ENCODE measurements at places on chromosomes 2 and 18. TPM values are rescaled to one million over a fixed set of nuclear protein-coding genes. Genes with fewer than 3 reads are reported as not detected.

DNA sequence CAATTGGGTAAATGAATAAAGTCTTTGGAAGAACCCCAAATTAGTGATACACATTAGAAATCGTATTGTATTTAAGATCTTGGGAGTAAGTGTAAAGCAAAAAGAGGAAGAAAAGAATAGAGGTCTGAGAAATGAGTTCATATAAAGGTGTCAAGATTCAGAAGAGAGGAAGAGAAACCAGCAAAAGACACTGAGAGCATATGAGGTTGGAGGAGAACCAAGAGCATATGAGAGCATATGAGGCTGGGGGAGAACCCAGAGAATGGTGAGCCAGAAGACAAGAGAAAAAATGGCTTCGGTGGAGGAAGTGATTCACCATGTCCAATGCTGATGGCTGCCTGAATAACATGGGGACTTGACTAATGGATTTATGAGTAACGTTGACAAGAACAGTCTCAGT lies 620.1 kb upstream of the GCFC2 start:
- peak; percentile 19 for DNase-seq

GRCh38 chr2:231058761-231059550 lies 2.3 kb downstream of the PSMD1 start:
- no peak for DNase-seq

GRCh38 chr2:12032975-12033374 lies 286.5 kb downstream of the LPIN1 start:
- no peak for DNase-seq

GRCh38 chr18:51659781-51660180 lies 462.3 kb upstream of the MEX3C start:
- no peak for DNase-seq

DNA sequence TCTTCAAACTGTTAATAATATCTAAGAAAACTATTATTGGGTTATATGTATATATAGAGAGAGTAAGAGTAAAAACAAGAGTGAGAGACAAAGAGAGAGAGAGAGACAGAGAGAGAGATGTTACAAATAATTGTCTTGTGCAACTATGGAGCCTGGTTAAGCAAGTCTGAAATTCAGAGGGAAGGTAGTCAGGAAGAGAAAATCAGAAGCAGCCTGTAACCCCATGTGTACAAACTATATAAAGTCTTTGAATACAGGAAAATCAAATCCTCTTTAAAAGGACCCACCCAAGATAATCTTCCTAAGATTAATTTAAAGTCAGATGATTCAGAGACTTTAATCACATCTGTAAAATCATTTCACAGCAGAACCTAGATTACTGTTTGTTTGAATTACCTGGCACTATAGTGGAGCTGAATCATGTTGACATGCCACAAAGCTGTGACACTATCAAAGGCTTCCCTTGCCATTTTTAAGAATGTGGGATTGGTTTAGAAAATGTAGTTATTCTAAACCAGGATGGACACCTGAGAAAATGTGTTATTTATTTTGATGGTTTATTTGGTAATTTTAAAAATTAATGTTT lies 301.7 kb upstream of the FSIP2 start:
- DNase-seq: no peak

Gene PAX8
- 0.87 TPM for polyA plus RNA-seq

GRCh38 chr2:119384971-119385370 lies 18.2 kb downstream of the DBI start:
- DNase-seq: no peak

Gene WNT6
- polyA plus RNA-seq: not detected

- no peak for DNase-seq
Observed at GRCh38 chr2:158907926-158908456, 60.4 kb upstream of the TANC1 start.

GRCh38 chr18:45551142-45551815 lies 64.0 kb upstream of the SLC14A2 start:
- no peak for DNase-seq

Gene BABAM2
- polyA plus RNA-seq: 47.6 TPM

GRCh38 chr2:114316532-114317300 lies 125.7 kb upstream of the DPP10 start:
- no peak for DNase-seq

Gene PECR
- 22.4 TPM for polyA plus RNA-seq

GRCh38 chr2:224915136-224915535 lies 127.1 kb downstream of the DOCK10 start:
- no peak for DNase-seq

DNA sequence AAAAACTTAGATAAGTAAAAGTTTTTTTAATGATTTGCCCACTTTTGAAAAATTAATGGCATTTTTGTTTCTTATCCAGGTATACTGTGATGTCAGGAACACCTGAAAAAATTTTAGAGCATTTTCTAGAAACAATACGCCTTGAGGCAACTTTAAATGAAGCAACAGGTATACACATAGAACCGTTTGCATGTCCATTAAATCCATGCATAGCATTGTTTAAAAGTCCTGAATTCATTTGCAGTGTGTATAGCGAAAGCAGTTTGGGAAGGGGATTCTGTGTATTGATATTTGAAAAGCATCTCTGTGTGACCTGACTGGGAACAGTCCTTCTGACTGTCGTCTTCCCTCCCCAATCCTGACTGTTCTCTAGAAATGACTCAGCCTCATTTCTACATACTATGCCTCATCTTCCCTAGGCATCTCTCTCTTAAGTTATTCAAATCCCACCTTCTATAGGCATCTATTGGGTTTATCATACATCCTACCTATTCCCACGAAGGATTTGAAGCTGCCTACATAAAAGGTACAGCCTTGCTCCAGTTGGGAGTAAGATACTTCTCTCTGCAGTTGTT lies 79.2 kb upstream of the MAP3K20 start:
- DNase-seq: no peak

DNA sequence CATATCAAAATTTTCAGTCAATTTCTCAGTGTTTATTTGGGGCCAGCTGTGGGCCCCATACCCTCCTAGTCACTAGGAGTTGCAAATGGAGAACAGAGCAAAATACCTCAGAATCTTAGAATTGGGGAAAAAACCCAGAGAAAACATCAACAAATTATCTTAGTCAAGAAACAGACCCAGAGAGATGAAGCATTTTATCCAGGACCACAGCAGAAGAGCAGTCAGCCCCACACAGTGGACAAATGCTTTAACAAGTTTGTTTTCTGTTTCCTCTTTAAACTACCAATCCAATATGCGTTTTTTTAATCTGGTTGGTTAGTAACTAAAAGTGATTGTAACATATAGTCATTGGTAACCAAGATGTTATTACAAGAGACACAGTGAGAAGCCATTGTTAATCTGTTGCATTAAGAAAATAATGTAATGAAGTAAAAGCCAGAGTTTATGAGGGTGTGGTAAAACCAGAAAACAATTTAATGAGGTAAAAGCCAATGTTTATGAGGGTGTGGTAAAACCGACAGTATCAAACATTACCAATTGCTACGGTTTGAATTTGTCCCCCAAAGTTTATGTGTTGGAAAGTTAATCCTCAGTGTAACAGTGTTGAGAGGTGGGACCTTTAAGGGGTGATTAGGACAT lies 60.7 kb upstream of the COX7A2L start:
- no peak for DNase-seq

Gene SEMA4F
- polyA plus RNA-seq: 1.6 TPM

DNA sequence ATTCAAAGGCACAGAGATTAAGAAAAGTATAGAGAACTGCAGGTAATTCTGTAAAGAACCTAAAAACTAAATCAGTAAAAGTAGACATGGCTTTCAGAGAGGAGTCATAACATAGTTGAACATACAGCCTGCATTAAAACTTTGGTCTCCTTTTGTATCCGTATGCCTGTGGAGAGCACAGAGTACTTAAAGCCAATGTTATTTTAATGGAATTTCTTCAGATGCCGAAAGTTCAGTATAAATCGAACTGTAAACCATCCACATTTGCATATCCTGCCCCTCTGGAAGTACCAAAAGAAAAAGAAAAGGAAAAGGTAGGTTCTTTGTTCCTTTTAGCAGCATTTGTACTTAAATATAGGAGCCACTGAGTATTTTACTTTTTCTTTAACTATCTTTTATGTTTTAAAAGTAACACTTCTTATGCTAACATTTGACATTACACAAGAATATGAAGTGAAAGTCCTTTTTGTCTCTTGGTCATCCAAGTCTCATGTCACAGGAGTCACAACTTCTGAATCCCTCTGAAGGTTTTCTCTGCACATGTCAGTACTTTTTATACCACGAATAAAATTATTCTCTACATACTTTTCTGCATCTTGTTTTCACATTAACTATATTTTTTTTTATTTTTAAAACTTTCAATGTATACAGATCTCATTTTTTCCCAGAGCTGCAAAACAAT lies 34.9 kb upstream of the ARMC9 start:
- DNase-seq: no peak

DNA sequence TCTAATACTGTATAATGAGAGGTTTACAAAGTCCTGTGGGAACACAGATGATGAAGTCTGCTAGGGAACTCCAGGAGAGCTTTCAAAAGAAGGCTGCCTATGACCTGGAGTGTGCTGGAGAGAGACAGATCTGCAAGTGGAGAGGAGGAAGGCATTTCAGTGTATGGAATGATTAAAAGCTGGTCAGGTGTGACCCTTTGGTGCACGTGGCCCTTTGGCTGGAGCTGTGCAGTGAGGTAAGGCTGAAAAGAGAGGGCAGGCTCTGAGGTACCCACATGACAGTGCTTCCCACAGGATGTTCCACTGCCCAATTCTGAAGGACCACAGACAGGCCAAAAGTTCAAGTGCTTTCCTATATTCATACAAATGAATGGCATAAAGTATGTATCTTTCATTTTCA lies 157.1 kb downstream of the DYM start:
- no peak for DNase-seq

All from GM12878 (cell line).